ENCODE measurements at places on chromosomes 3 and 15.

GRCh38 chr3:130687327-130687726 lies 59.3 kb downstream of the PIK3R4 start:
- no peak for DNase-seq

GRCh38 chr3:80549173-80549572 lies 781.4 kb upstream of the ROBO1 start:
- no peak for DNase-seq

- no peak for DNase-seq
Observed at GRCh38 chr3:120286465-120286864, 1.4 kb upstream of the GPR156 start.

DNA sequence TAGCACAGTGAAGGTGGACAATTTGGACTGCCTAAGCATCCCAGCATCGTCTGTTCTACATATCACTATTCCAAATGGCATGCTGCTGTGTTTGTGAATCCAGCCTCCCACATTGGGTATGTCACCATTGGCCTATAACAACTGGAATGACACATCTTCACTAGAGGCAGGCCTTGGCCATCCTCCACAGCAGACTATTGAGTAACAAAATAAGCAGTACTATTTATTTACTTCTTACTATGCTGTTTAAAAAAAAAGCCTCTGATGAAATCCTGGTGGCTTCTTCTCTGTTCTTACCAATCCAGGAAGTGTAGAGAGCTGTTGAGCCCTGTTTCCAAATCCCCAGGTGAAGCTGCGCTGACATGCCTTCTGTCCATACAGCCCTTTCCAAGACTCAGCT lies 30.6 kb upstream of the CERS3 start:
- DNase-seq: peak; percentile 38

GRCh38 chr15:101232677-101233076 lies 19.2 kb downstream of the CHSY1 start:
- DNase-seq: no peak

GRCh38 chr3:124451630-124452317 lies 278.5 kb upstream of the UMPS start:
- no peak for DNase-seq

DNA sequence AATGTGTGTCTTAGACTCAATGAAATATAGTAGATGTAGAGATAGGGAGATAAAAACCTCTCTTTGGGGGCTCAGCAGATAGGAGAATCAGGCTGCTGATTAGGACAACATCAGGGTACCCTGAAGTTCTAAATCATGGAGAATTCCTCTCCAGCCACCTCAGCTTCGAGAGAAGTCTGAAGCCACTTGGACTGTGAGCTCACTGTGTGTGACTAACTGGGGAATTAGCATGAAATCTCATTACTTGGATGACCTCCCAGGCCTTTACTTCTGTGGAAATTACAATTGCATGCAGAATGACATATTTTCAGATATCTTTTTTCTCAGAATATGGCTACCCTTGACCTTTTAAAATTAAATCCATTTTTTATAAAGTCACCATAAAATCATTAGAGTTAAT lies 128.0 kb upstream of the MRPL3 start:
- DNase-seq: no peak

DNA sequence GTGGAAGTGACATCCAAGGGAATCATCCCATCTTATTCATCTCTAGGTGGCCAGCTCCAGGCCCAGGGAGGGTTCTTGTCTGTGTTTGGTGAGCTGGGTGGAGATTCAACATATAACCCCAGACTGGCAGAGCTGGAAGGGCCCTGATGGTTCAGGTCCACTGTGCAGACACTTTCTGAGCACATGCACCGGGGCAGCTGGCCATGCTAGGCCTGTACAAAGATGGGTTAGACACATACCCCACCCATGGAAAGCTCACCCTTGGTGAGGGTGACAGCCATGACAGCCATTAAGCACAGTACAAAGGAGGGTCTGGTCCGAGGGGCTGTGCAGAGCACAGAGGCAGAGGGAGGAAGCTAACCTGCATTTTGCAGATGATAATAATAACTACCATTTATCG lies 100.4 kb downstream of the CORO2B start:
- DNase-seq: no peak

- DNase-seq: no peak
Observed at GRCh38 chr3:63980019-63980418, 43.3 kb downstream of the PSMD6 start.

DNA sequence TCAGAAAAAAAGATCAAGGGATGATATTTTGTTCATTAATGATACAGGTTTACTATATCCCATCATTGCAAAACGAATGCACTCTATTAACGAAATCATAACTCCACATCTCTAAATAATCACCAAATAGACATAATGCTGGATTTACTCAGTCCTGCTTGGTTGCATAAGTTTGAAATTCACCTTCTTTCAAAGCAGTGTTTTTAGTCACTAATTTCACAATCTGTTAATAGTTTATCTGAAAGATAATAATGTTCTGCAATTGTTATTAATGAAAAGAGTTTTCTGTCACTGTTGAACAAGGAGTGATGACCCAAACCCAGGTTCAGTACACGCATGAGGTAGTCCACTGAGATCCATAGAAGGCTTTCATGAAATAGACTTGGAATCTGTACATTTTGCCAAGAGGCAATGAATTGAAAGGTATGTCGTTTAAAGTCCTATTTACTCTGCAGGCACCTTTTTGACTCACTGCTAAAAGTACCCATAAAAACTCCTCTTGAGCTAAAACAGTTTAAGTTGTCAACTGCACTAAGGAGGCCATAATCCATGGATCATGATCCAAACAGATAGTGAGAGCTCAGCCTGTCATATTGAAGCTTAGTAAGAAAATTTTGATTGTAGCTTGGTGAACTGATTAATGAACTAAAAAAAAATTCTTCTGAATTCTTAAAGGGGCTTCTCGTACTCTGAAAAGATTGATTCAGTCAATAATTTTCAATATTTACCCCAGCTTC lies 75.6 kb upstream of the MBNL1 start:
- no peak for DNase-seq

GRCh38 chr3:44795197-44795596 lies 33.6 kb downstream of the KIF15 start:
- DNase-seq: no peak

Data from LNCaP clone FGC (cell line).